A549 treated with CpdA at 1 μM for 4 hours (cell line): ENCODE measurements at places on chromosomes 5 and 9. TPM values are rescaled to one million over a fixed set of nuclear protein-coding genes. Genes with fewer than 3 reads are reported as not detected.

The SYNPO gene
- total RNA-seq = 25.3 to 32.6 TPM (median 29.7 TPM) in 5 replicates

The LCN12 gene
- 0.51 to 2.0 TPM (median 1.1 TPM) in 5 replicates for total RNA-seq

The SLC4A9 gene
- total RNA-seq = 0.01 TPM in 1 of 5 replicates, not detected in the others

The OR1L6 gene
- total RNA-seq = not detected in 5 replicates

The KCNMB1 gene
- total RNA-seq = not detected in 5 replicates

The CD180 gene
- 0.05 TPM in 1 of 5 replicates, not detected in the others for total RNA-seq

The ARRDC3 gene
- total RNA-seq = 9.4 to 21.2 TPM (median 14.8 TPM) in 5 replicates

The WDR38 gene
- 0.12 to 0.17 TPM (median 0.14 TPM) in 3 of 5 replicates, not detected in the others for total RNA-seq

The GABRA6 gene
- not detected in 5 replicates for total RNA-seq

The FSD1L gene
- 2.9 to 4.2 TPM (median 3.9 TPM) in 5 replicates for total RNA-seq

The CDH9 gene
- total RNA-seq = not detected in 5 replicates

The PALM2AKAP2 gene
- total RNA-seq = 0.06 to 0.55 TPM (median 0.37 TPM) in 5 replicates

The ARL14EPL gene
- 0.07 to 0.69 TPM (median 0.39 TPM) in 5 replicates for total RNA-seq

The LCN1 gene
- not detected in 5 replicates for total RNA-seq

The PDE6A gene
- 0.08 to 0.26 TPM (median 0.12 TPM) in 5 replicates for total RNA-seq
